ENCODE measurements at places on chromosomes 5 and 9.

DNA sequence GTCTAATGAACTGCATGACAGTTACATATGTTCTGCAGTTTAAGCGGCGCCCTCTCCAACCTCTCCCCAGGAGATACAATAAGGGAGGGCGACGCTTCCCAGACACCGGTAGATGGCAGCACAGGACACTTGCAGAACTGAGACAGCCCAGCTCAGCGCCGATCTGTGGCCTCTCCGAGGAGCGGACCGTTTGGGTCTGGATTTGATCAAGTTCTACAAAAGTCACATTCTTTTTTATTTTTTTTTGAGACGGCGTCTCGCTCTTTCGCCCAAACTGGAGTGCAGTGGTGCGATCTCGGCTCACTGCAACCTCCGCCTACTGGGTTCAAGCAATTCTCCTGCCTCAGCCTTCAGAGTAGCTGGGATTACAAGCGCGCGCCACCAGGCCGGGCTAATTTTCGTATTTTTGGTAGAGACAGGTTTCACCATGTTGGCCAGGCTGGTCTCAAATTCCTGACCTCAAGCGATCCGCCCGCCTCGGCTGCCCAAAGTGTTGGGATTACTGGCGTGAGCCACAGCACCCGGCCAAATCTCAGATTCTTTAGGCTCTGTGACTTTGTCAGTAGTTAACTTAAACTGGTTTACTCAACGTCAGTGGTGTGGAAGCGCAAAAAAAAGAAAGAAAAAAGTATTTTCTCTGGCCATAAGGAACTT, 1.4 kb upstream of the ATOSB start:
- peak; percentile 73 for DNase-seq

DNA sequence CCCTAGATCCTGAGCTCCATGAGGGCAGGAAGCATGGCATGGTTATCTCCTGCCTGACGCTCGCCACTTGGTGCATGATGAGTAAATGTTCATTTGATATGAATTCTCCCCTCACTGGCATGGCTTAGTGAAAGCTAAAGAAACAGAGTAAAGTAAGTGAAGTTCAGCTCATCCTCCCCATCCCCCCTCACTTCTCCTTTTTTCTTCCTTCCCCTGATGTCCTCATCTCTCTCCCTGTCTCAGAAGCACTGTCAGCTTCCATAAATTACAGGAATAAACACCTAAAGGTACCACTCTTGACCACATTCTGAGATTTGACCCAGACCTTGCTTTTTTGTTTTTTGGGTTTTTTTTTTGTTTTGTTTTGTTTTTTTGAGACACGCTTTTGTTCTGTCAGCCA, 73.3 kb downstream of the SNX18 start:
- no peak for DNase-seq

DNA sequence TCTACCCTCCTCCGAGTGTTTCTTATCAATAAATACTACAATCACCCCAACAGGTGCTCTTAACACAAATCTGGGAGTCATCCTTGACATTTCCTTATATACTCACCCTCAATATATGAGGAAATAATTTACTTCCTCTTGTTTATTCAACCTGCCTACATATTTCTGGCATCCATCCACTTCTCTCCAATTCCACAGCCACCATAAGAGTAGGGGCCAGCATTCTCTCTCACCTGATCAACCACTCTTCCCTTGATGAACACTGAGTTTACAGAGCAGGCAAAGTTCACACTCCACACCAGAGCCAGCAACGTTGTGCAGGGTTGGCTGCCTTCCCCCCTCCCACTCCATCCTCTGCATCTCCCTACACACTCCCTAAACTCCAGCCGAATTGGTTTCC, 904.3 kb upstream of the DMAC1 start:
- DNase-seq, result no peak

- no peak for DNase-seq
Measured at GRCh38 chr5:159316519-159317383, 13.5 kb downstream of the IL12B start.

DNA sequence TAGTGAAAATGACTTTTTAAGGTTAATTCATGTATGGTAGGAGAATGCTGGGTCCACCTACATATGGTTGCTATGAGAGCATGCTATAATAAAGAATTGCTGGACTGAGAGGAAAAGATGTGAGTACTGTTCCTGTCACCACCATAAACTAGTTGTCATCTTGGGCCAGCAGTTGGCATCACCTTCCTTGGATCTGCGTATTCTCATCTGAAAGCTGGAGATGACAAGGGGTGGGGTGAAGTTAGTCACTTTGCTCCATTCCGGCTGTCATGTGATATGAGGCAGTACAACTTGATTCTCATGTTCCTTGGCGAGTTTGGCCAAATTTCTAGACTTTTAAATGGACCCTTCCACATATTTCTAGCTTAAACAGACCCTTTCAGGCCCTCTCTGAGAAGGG, 33.3 kb downstream of the PIP5K1B start:
- no peak for DNase-seq

DNA sequence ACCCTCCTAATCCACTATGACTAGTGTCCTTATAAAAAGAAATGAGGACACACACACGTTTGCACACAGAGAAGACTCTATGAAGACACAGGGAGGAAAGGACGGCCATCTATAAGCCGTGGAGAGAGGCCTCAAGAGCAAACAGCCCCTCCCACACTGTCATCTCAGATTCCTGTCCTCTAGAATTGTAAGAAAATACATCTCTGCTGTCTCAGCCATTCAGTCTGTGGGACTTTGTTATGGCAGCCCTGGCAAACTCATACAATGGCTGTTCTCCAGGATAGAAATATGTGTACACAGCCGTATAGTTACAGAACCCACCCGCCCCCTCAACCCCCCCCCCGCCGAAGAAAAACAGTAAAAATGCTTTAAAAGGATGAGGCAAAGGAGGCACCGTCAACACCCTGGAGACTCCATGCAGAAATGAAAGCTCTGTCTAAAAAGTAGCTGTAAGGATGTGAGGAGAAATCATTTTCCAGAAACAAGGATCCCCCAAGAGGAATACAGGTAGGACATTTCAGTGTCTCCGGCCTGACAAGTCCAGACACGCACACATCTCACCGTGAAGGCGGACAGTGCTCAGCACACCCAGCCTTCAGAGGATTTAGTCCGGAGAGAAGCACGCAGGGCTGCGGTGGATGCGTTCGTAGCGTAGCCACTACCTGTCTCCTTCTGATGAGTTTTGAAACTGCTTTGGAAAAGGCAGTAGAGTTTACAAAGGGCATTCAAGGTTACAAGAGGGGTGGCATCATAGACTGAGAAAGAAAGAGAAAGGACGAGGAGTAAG, 110.8 kb upstream of the ERCC6L2 start:
- no peak for DNase-seq
